ENCODE measurements at places on chromosomes 11 and 22. TPM values are rescaled to one million over a fixed set of nuclear protein-coding genes. Genes with fewer than 3 reads are reported as not detected.

- no peaks in the 10 kb centered on the region for H3K27me3 ChIP-seq
- H3K36me3 ChIP-seq, result no peaks in the 10 kb centered on the region
- no peak overlapping the region for H3K27ac ChIP-seq
- peaks cover 8% of the 10 kb centered on the region for H3K4me1 ChIP-seq
- H3K4me3 ChIP-seq, result no peak overlapping the region
Measured at GRCh38 chr22:50146439-50147238, 23.9 kb upstream of the PANX2 start.

GRCh38 chr11:132056689-132057088 lies 686.3 kb downstream of the NTM start:
- no peaks in the 10 kb centered on the region for H3K36me3 ChIP-seq
- H3K27me3 ChIP-seq, result no peaks in the 10 kb centered on the region
- no peak overlapping the region for H3K27ac ChIP-seq
- DNase-seq, result no peak
- H3K4me3 ChIP-seq, result no peak overlapping the region

DNA sequence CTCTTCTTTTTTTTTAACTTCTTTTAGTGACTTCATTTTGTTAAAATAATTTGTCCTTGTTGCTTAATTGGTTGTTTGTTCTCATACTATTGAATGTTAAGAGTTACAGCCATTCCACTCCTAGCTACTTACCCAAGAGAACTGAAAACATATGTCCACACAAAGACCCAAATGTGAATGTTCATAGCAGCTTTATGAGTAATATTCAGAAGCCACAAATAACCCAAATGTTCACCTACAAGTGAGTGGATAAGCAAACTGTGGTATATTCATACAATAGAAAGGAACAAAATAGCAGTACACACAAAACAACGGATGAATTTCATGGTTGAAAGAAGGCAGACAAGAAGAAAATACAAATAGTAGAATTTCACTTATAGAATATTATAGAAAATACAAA lies 1.4 kb upstream of the OR4D11 start:
- H3K4me3 ChIP-seq, result no peak overlapping the region
- no peaks in the 10 kb centered on the region for H3K27me3 ChIP-seq
- DNase-seq, result no peak
- H3K27ac ChIP-seq, result no peak overlapping the region

GRCh38 chr11:62719302-62719978 lies 7.8 kb downstream of the HNRNPUL2 start:
- peak overlapping the region; percentile 69 for H3K27ac ChIP-seq
- no peaks in the 10 kb centered on the region for H3K27me3 ChIP-seq
- H3K4me1 ChIP-seq, result peaks cover 8% of the 10 kb centered on the region
- H3K36me3 ChIP-seq, result peaks cover 35% of the 10 kb centered on the region

DNA sequence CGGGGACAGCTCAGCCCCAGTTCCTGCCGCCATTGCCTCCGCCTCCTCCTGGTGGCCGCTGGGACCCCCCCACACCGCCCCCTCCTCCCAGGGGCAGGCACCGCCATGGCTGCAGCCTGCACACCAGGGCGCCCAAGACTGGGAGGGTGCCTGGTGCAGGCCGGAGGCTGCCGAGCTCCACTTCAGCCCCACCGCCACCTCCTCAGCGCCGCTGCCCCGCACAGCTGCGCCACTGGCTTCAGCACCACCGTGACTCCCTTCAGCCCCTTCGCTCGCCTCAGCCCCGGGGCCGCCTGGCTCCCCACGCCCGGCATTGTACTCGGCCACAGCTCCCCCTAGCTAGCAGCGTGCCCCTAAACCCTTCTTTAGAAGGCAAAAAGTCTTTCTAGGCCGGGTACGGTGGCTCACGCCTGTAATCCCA lies 131.1 kb downstream of the CRYBB2 start:
- no peaks in the 10 kb centered on the region for H3K27me3 ChIP-seq
- H3K4me3 ChIP-seq, result no peak overlapping the region
- no peak overlapping the region for H3K27ac ChIP-seq
- no peaks in the 10 kb centered on the region for H3K36me3 ChIP-seq

CTSD gene
- 983 TPM for total RNA-seq

NLRP14 gene
- total RNA-seq, result 0.27 TPM

DNA sequence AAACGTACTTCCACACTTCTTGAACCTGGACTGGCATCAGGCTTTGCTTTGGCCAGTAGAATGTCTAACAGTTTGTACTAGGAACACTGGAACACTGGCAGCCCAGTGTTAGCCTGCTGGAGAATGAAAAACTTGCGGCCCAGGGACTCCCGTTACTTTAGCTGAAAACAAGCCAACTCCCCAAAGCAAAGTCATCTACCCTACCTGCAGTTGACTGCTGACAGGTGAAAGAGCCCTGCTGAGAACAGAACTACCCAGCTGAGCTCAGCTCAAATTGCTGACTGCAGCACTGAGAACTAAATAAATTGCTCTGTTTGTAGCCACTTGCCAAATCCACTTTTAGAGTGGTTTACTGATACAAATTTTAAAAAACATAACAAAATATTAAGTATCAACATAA lies 342.5 kb downstream of the LRRC4C start:
- H3K27ac ChIP-seq, result no peak overlapping the region
- DNase-seq, result no peak
- H3K4me1 ChIP-seq, result no peaks in the 10 kb centered on the region
- no peak overlapping the region for H3K4me3 ChIP-seq

DNA sequence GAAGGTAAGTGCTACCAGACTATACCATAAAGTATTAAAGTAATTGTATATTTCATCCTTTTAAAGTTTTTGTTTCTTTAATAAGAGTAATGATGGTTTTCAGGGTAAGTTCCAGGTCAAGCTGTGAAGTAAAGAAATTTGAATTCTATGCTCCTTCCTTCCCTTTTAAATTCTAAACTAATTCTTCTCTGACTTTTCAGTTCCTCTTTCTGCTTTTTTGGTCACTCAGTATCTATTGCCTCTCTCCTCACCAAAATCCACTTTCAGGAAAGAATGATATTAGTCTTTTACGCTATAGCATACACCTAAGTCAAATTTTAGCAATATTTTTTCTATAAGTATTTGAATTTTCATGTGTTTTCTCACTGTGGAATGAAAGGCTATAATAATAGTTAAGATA lies 8.2 kb downstream of the MMP8 start:
- no peak overlapping the region for H3K27ac ChIP-seq
- no peaks in the 10 kb centered on the region for H3K36me3 ChIP-seq
- DNase-seq, result no peak
- no peaks in the 10 kb centered on the region for H3K4me1 ChIP-seq

GRCh38 chr11:14537134-14537599 lies 17.0 kb upstream of the PSMA1 start:
- H3K27ac ChIP-seq, result no peak overlapping the region
- no peaks in the 10 kb centered on the region for H3K4me1 ChIP-seq
- no peaks in the 10 kb centered on the region for H3K27me3 ChIP-seq
- DNase-seq, result no peak
- H3K4me3 ChIP-seq, result no peak overlapping the region

GRCh38 chr11:121449123-121449522 lies 3.0 kb upstream of the SORL1 start:
- no peak overlapping the region for H3K27ac ChIP-seq
- H3K4me1 ChIP-seq, result no peaks in the 10 kb centered on the region
- H3K27me3 ChIP-seq, result no peaks in the 10 kb centered on the region
- H3K36me3 ChIP-seq, result no peaks in the 10 kb centered on the region

GRCh38 chr11:132751516-132752250 lies 780.6 kb downstream of the OPCML start:
- DNase-seq, result no peak
- H3K4me1 ChIP-seq, result no peaks in the 10 kb centered on the region
- H3K4me3 ChIP-seq, result no peak overlapping the region

DNA sequence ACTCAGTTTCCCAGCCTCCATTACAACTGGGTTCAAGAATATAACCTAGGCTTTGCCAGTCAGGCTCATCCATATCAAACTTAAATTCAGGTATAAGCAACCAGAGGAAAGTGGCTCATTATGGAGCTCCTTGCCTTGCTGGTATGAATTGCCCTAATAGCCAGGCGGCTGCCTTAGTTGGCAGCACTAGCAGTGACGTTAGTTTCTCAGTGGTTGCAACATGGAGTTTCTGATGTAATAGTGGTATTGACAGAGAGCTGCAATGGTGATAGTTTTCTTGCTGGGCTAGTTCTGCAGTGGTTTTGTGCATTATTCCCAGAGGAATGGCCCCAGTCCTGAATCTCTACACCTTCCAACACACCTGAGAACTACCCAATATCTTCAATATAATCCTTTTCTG lies 3.8 kb upstream of the TMEM123 start:
- H3K4me3 ChIP-seq, result no peak overlapping the region
- H3K4me1 ChIP-seq, result no peaks in the 10 kb centered on the region
- H3K27me3 ChIP-seq, result no peaks in the 10 kb centered on the region

GRCh38 chr11:16261836-16262644 lies 94.3 kb downstream of the SOX6 start:
- DNase-seq, result no peak
- H3K27me3 ChIP-seq, result no peaks in the 10 kb centered on the region
- H3K27ac ChIP-seq, result no peak overlapping the region
- H3K4me3 ChIP-seq, result no peak overlapping the region
- no peaks in the 10 kb centered on the region for H3K36me3 ChIP-seq

DNA sequence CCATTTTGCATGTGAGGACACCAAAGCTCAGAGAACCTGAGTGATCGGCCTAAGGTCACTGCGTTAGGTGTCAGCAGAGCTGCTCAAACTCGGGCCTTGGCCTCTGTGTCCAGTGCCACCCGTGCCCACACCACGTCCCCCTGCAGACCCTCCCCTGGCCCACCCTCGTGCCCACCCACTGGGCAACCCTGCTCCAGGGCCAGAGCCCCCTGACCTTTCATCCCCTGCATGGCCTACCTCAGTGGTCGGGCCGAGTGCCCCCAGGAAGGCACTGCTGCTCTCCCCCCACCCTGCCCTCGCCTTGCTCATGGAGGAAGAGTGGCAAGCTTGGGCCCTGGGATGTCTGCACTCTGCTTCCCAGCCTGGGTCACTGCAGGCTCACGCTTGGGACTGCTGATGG lies 17.7 kb downstream of the B3GAT1 start:
- DNase-seq, result no peak
- H3K36me3 ChIP-seq, result no peaks in the 10 kb centered on the region
- no peak overlapping the region for H3K4me3 ChIP-seq
- H3K4me1 ChIP-seq, result peaks cover 5% of the 10 kb centered on the region

GRCh38 chr22:20002128-20002527 lies 14.5 kb downstream of the ARVCF start:
- H3K27ac ChIP-seq, result peak overlapping the region; percentile 42
- no peaks in the 10 kb centered on the region for H3K27me3 ChIP-seq
- no peaks in the 10 kb centered on the region for H3K36me3 ChIP-seq
- H3K4me3 ChIP-seq, result no peak overlapping the region

DNA sequence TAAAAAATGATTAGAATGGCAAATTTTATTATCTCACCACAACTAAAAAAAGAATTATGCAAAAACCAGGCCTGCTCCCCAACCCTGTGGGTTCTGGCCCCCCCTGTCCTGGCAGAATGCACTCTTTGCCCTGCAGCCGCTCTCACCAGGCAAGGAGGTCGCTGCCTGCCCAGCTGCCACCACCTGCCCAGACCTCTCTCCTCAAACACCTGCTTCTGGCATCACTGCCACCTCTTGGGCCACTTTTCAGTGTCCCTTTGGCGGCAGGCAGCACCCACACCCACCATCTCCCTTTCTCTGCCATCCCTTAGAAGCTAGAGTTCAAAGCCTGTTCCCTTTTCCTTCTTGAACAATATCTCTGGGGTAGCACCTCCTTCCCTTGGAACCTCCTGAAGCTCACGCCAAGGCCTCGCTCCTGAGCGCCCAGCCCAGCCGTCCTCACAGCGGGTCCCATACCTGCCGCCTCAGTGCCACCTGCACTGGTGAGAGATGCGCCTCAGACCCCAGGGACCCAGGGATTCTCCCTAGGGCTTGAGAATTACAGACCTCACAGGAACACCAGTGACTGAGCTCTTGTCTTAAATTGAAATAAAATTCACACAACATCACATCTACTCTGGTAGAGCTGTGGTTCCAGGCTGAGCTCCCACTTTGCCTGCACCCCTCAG lies 44.6 kb downstream of the SGSM3 start:
- H3K27me3 ChIP-seq, result no peaks in the 10 kb centered on the region
- no peaks in the 10 kb centered on the region for H3K4me1 ChIP-seq
- no peak overlapping the region for H3K4me3 ChIP-seq
- no peak overlapping the region for H3K27ac ChIP-seq
- no peak for DNase-seq

DNA sequence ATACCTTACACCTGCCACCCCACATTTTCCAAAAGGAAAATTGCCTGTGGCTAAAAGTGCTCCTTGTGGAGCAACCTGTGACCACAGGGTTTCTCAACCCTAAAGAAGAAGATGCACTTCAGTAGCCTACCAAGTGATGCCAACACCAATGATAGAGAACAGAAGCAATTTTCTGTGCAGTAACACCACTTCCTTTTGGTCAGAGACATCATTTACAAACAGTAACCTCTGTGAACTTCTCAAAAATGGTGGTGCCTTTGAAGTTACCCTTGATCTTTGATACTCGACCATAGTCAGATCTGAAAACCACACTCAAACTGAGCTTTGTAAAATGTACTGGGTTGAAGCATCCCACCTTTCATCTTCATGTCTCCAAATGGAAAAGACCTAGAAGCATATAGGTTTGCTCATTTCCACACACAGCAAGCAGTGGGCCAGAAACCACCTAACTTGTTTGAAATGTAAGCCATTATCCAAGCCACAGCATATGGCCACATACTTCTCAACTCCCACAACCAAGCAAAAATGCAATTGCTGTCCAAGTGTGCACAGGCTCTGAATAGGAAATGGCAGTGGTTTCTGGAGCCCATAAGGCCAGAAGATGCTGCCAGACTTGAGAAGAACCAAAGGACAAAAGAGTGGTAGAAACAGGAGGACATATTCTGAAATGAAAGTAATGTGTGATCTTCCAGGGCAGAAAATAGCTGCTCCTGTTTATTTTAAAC lies 24.3 kb downstream of the MPPED2 start:
- no peaks in the 10 kb centered on the region for H3K4me1 ChIP-seq
- no peak overlapping the region for H3K4me3 ChIP-seq
- no peaks in the 10 kb centered on the region for H3K36me3 ChIP-seq
- no peaks in the 10 kb centered on the region for H3K27me3 ChIP-seq
- no peak for DNase-seq

- no peak overlapping the region for H3K27ac ChIP-seq
- H3K4me3 ChIP-seq, result no peak overlapping the region
- H3K36me3 ChIP-seq, result no peaks in the 10 kb centered on the region
- DNase-seq, result no peak
- peaks cover 13% of the 10 kb centered on the region for H3K4me1 ChIP-seq
Measured at GRCh38 chr11:57463671-57464538, 3.6 kb downstream of the RTN4RL2 start.

GRCh38 chr11:68935516-68936357 lies 32.0 kb downstream of the IGHMBP2 start:
- no peaks in the 10 kb centered on the region for H3K4me1 ChIP-seq
- no peak for DNase-seq
- H3K36me3 ChIP-seq, result peaks cover 3% of the 10 kb centered on the region
- no peaks in the 10 kb centered on the region for H3K27me3 ChIP-seq
- H3K27ac ChIP-seq, result no peak overlapping the region
- no peak overlapping the region for H3K4me3 ChIP-seq

STT3A gene
- total RNA-seq, result 90.1 TPM

GRCh38 chr22:46471901-46472721 lies 65.3 kb downstream of the CELSR1 start:
- DNase-seq, result no peak
- no peak overlapping the region for H3K27ac ChIP-seq
- no peaks in the 10 kb centered on the region for H3K4me1 ChIP-seq
- H3K36me3 ChIP-seq, result no peaks in the 10 kb centered on the region
- no peak overlapping the region for H3K4me3 ChIP-seq

Measured in prostate gland (tissue), 2 donors.